ENCODE measurements at places on chromosomes 5 and 9. TPM values are rescaled to one million over a fixed set of nuclear protein-coding genes. Genes with fewer than 3 reads are reported as not detected.

WHRN gene
- total RNA-seq: 4.4 TPM

GLDC gene
- 7.1 TPM for total RNA-seq

TMOD1 gene
- 1.7 TPM for total RNA-seq

FST gene
- total RNA-seq: 0.36 TPM

TEK gene
- total RNA-seq: not detected

PCDHGB3 gene
- 0.10 TPM for total RNA-seq

CCDC127 gene
- total RNA-seq: 4.3 TPM

FANCG gene
- 103 TPM for total RNA-seq

FOXD1 gene
- total RNA-seq: 0.46 TPM

FYB1 gene
- 105 TPM for total RNA-seq

C5orf34 gene
- 11.8 TPM for total RNA-seq

GDA gene
- not detected for total RNA-seq

TTC23L gene
- total RNA-seq: 0.07 TPM

BTNL9 gene
- not detected for total RNA-seq

CNTNAP3B gene
- not detected for total RNA-seq

STPG3 gene
- not detected for total RNA-seq

KCNN2 gene
- not detected for total RNA-seq

MEF2C gene
- 0.02 TPM for total RNA-seq

ZNF367 gene
- total RNA-seq: 30.1 TPM

KCNMB1 gene
- total RNA-seq: not detected

SLC45A2 gene
- total RNA-seq: not detected

SARDH gene
- total RNA-seq: 6.5 TPM

ORM2 gene
- total RNA-seq: not detected

FAM81B gene
- total RNA-seq: not detected

GCNT4 gene
- 2.4 TPM for total RNA-seq

PCDHA5 gene
- total RNA-seq: not detected

NEURL1B gene
- 0.29 TPM for total RNA-seq

C5orf22 gene
- total RNA-seq: 25.1 TPM

ARL15 gene
- 5.5 TPM for total RNA-seq

PCDHGC3 gene
- not detected for total RNA-seq

PCDHGA3 gene
- not detected for total RNA-seq

F2RL2 gene
- total RNA-seq: not detected

COL23A1 gene
- total RNA-seq: 0.15 TPM

LMX1B gene
- total RNA-seq: not detected

NTMT1 gene
- total RNA-seq: 64.6 TPM

GABRA6 gene
- not detected for total RNA-seq

GMCL2 gene
- total RNA-seq: not detected

BTNL8 gene
- not detected for total RNA-seq

IFNA13 gene
- total RNA-seq: not detected

LHX3 gene
- total RNA-seq: not detected

CHMP5 gene
- total RNA-seq: 119 TPM

PCDHA9 gene
- not detected for total RNA-seq

NR6A1 gene
- total RNA-seq: 0.83 TPM
